ENCODE measurements at places on chromosomes 5 and 9.
A peak's percentile ranks its signal among the peaks of the same experiment; 100 is the strongest.

- no peak for DNase-seq
Measured at GRCh38 chr5:68246802-68247201, 31.2 kb downstream of the PIK3R1 start.

DNA sequence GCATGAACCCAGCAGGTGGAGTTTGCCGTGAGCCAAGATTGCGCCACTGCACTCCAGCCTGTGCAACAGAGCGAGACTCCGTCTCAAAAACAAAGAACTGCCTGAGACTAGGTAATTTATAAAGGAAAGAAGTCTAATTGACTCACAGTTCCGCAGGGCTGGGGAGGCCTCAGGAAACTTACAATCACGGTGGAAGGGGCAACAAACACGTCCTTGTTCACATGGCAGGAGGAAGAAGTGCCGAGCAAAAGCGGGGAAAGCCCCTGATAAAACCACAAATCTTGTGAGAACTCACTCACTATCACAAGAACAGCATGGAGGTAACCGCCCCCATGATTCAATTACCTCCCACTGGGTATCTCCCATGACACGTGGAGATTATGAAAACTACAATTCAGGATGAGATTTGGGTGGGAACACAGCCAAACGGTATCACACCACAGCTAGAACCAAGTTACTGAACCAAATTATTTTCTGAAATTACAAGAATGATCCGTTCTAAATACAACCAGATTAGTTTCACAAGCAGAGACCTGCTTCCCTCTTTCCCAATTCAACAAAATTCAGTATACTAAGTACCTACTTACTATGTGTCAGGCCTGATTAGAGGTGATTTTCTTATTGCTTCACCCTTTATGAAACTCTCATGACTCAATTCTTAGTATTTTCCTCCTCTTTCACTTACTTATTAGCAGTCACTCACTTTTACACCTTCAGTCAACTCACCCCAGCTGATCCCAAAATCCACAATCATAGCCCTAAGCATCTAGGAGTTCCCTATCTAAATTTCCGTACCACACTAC is 8.4 kb downstream of the UBTD2 start:
- peak; percentile 29 for DNase-seq

- no peak for DNase-seq
Measured at GRCh38 chr5:151647320-151647861, 39.3 kb downstream of the SPARC start.

GRCh38 chr9:93143830-93144530 is 9.9 kb upstream of the NINJ1 start:
- DNase-seq = peak; percentile 62

DNA sequence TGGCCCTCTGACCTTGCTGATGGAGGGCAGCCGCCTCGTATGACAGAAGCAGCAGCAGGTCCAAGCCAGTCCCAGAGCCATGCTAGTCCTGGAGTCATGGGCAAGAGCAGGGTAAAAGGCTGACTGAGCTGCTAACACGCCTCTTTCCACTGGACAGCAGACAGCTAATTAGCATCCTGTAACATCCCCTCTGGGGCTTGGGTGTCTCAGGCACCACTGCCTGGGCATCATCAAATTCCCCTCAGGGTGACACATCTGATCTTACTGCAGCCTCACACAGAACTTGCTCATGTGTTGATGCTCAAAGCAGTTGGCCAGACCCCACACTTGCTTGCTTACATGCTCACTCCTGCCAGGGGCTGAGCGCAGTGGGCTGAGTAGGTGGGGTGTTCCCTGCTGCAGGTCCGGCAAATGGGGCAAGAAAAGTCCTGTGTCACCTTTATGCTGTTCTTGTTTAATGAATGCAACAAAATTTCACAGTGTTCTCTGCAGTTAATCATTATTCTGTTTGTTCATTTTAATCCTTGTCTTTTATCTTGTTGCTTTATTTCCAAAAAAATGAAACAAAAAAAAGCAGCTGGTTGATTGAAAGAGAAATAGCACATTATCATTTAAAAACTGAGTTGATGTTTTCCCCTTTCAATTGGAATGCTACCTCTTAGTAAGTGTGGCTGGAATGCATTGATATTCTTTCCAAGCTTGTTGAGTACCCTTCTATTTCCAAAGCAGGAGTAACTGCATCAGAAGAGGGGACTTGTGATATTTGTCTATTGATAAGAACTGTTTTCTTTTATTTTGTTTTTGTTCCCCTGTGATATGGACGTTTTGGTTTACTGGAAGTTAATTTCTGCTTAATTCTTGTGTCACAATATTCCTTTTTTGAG is 254.1 kb downstream of the CDH18 start:
- no peak for DNase-seq

DNA sequence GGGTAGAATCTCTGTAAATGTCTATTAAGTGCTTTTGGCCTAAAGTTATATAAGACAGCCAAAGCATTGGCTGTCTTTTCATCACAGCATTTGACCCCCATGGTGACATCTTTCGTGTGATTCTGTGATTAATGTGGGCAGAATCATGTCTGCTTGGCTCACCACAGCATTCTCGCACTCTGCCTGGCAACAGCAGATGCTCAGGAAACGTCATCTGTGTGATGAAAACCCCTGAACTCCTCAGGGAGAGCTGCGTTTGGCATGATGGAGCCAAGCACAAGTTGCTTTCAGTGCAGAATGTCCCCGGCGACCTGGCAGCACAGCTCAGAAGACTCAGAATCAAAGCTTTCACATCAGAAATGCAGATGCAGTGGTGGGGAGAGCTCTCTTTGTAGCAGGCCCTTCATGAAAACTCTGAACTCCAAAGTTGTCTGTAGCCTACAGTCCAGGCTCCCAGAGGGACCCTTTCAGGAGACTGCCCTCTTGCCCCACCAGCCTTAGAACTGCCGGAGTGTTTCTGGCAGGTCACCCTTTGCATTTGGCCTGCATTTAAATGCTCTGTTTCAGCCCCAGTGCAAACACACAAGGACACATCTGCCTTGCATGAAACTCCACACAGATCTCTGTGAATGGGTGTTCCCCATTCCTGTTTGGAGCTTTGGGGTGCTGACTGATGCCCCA is 155.6 kb upstream of the PANK3 start:
- no peak for DNase-seq

GRCh38 chr9:3949744-3950143 is 350.1 kb downstream of the GLIS3 start:
- no peak for DNase-seq

DNA sequence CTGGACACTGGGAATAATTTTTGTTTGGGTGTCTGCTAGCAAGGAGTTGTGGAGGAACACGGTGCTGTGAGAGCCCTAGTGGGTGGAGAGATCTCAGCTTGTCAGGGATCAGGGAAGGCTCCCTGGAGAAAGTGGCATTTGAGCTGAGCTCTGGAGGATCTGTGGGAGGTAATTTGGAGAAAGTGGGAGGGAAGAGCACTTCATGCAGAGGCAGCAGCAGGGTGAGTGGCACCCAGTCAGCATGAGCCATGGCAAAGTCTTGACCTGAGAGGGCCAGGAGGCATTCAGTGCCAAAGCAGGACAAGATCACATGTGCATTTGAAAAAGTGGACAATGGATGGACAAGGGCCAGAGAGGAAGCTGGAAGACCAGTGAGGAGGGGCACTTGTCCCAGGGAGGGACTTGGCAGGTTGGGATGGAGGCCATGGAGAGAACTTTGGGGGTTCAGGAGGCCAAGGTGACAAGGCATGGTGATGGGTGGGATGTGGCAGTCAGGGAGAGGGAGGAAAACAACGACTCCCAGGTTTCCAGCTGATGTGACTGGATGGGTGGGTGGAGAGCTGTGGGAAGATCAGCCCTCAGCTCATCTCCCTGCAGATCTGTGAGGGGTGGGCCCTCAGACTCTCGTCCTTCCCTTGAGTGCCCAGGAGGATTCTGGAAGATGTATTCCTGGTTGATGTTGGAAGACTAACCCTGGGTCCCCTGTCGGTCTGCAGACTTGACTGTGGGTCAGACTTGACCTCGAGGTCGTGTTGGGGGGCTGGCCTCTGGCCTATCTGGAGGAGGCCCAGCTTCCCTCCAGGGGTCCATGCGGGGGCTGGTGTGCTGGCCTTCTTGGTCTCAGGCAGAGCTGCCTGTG is 68.9 kb upstream of the PITX1 start:
- no peak for DNase-seq

DNA sequence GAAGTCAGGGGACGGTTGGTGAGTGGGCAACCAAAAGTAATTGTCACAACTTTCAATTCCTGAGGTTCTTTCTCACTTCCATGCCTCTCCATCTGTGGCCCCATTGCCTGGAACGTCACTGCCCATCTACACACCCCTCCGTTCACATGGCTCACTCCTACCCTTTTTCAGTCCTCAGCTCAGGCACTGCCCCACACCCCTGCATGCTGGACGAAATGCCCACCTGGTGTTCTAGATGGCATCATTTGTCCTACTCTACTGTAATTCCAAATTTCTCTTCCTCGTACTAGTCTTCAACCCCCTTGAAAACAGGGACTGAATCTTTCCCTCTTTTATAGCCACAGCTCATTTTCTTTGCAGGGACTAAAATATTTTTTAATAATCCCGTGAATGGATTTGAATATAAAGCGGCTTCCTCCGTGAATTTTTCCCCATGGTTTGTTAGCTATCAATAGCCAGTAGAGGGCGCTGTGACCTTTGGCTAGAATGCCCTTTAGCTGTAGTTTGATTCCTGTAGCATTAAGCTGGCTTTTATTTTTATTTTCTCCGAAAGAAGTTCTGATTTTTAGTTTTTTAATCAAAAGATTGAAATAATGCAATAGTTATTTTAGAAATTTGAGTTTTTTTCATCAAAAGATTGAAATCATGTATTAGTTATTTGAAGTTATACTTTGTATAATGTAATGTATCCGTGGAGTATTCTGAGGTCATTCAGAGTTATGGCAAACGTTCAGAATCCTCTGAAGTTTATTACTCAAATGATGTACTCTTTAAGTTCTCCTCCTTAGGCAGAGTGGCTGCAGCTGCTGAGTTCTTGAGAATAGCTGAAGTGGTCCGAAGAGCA is 232.1 kb downstream of the SH3GL2 start:
- DNase-seq = no peak

DNA sequence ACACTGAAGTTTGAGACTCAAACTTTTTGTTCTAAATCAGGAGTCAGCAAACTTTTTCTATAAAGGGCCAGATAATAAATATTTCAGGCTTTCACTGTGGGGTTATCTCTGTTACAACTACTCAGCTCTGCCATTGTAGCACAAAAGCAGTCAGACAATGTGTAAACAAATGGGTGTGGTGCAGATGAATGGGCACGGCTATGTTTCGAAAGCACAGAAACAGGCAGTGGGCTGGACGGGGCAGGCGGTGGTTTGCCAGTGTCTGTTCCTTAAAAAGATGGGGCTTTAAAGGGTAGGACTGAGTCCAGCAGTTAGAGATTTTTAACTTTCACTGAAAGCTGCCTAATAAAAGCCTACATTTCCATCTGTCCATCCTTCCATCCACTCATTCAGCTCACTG is 48.9 kb downstream of the PFDN1 start:
- no peak for DNase-seq

DNA sequence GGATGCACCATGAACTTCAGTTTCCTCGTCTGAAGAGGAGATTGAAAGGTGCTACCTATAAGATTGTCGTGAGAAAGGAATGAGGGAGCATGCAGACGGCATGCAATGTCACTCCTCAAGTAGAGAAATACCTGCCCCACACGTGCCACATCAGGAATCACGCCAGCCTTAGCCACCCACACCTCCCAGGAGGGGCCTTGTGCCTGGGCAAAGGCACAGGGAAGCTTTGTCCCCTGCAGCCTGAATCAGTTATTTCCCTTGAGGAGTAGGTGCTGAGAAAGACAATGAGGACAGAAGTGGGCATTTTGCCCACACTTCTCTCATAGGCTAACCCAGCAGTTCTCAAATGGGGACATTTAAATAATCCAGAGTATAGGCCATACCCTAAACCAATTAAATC is 31.0 kb downstream of the FSTL4 start:
- DNase-seq = no peak

GRCh38 chr5:58406394-58406793 is 53.5 kb downstream of the PLK2 start:
- DNase-seq = no peak

- no peak for DNase-seq
Measured at GRCh38 chr9:134833294-134833880, 47.2 kb upstream of the FCN2 start.

- DNase-seq = no peak
Measured at GRCh38 chr9:18149471-18150011, 324.4 kb upstream of the ADAMTSL1 start.

GRCh38 chr5:149372076-149372795 is 6.9 kb downstream of the IL17B start:
- no peak for DNase-seq

- no peak for DNase-seq
Measured at GRCh38 chr5:67240846-67241245, 44.2 kb upstream of the CD180 start.

GRCh38 chr9:129875687-129876395 is 40.6 kb downstream of the USP20 start:
- no peak for DNase-seq

GRCh38 chr5:100900796-100901781 is 2.0 kb downstream of the ST8SIA4 start:
- peak; percentile 84 for DNase-seq

DNA sequence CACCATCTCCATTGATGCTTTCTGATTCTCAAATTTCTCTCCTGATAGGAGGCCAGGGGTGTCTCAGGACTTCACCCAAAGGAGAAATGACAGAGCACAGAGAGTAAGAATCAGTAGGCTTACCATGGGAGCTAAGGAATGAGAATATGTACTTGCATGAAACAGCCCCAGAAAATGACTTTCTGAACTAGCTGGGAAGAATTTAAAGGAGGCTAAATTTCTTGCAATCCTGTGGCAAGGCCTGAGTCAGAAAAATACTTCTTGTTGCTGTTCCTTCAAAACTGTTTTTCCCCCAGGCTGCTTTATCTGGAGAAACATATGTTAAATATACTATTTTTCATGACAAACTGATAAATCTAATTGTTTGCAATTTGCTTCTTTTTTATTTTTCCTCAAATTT is 53.4 kb upstream of the FBXL7 start:
- DNase-seq = no peak

- no peak for DNase-seq
Measured at GRCh38 chr9:110319781-110320492, 17.7 kb downstream of the TXNDC8 start.

GRCh38 chr5:57900381-57900944 is 417.9 kb upstream of the ACTBL2 start:
- no peak for DNase-seq

- DNase-seq = no peak
Measured at GRCh38 chr9:93710370-93710723, 134.0 kb downstream of the PHF2 start.

- no peak for DNase-seq
Measured at GRCh38 chr9:89940625-89941024, 335.8 kb downstream of the GADD45G start.

DNA sequence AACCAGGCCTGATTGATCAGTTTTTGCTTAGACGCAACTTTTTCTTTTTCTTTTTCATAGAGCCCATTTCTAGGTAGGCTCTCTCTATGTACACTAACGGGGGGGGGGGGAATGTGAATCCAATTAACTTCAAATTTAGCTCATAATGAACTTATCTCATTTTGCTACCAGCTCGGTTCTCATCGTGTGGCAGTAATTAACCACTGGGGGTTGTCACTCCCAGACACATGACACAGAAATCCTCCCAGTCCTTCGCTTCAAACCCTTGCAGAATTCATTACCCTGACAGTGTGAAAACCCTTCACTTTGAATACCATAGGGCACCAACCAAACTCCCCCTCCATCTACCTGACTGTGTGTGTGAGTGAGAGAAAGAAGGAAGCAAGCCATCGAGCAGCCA is 144.2 kb downstream of the PAX5 start:
- DNase-seq = no peak

- DNase-seq = no peak
Measured at GRCh38 chr9:79256691-79257213, 315.0 kb upstream of the TLE4 start.
